ENCODE measurements at places on chromosomes 12 and 14.
A peak's percentile ranks its signal among the peaks of the same experiment; 100 is the strongest.

DNA sequence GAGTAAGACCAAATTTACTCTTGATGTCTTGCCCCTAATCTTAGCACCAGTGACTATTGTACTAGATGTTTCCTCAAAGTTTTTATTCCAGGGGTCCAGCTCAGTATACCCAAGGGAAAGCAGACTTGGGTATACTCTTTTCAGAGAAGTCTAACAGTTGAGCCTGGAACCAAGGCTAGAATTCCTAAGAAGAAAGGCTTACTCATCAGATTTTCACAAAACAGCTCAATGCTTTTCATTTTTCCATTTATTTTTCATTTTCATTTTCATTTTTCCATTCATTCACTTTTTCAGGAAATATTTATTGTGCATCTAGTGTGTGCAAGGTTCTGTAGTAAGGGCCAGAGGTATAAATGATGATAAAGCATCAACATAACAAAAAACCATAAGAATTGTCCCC lies 143.2 kb downstream of the PHLDA1 start:
- DNase-seq = no peak

DNA sequence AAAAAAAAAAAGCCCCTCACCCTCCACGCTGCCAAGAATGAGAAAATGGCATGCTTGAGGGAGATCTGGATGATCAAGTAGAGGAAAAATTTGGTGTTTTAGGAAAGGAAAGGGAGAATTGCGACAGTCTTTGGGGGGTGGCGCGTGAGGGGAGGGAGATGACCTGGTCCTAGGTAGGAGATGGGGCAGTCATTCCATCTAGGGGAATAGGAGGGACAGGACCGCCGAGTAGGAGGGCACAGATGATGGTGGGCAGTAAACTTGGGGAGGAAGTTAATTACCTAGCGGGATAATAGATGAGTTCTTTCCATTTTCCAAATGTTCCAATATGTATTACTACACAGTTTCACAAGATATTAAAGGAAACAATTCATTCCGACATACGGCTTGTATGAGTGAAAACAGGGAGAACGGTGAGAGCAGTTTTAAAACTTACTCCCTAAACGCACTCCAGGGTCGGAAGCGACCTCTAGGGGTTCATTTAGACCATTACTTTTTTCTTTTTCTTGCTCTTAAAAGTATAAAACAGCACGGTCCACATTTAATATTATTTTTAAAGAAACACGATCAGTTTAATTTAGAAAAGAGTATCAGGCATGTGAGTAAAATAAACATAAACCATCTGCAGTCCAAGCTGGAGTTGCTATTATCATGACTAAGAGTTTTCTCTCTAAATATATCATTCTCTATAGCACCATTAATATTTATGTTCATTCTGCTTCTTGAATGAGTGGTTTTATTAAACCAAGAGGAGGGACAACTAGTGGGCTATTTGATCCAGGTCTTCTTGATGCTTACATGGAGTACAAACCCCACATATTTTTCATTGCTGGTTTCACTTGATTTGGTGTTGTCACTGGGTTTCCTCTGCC lies 3.0 kb upstream of the FNTB start:
- DNase-seq = peak; percentile 50

DNA sequence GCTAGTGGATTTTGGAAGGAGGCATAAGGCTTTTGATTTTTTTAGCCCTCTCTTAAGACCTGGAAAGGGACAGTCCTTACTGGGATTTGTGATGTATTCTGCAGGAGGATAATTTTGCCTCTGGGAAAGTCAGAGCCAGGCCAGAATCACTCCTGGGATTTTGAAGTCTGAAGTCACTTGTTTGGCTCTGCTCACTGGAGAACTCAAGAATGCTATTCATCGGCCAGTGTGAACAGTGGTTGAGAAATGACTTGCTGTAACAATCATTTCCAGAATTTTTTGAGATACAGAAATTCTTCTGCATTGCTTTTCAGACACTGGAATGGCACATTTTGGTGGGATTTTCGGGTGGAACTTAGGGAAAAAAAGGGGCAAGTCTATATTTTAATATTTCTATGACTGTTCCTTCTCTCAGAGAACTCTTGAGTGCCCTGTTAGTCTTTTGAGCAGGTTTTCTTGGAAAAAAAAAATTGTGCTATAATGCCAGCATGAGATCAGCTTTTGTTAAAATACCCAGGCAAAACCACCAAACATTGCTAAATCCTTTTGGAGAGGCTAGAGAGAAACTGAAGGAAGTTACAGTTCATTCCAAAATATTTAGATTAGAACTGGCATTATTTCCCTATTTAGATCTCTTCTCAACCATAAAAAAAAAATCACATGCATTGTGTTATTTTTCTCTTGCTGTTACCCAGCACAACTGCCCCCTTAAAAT lies 26.1 kb upstream of the BHLHE41 start:
- DNase-seq = no peak

DNA sequence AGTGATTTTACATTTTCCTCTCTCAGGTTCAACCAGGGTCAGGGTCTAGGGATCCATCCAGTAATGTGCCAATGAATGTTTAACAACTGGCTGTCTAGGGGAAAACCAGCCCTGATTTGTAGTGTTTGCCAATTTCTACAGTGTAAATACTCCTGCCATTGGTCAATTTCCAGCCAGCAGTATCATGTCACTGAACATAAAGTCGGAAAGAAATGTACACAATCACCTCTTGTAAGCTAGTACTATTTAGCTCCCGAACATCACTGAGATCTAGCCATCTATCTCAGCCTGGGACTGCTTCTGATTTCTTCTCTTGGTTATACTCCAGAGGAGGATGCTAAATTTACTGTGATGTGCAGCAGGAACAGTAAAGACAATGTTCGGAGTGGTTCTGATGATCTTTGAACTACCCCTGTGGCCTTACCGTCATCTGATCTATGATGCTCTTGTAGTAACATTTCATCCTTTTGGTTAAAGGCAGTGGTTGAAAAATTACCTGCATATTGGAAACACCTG lies 36.7 kb upstream of the EGLN3 start:
- no peak for DNase-seq

GRCh38 chr12:50948798-50949197 lies 3.5 kb upstream of the HIGD1C start:
- no peak for DNase-seq

DNA sequence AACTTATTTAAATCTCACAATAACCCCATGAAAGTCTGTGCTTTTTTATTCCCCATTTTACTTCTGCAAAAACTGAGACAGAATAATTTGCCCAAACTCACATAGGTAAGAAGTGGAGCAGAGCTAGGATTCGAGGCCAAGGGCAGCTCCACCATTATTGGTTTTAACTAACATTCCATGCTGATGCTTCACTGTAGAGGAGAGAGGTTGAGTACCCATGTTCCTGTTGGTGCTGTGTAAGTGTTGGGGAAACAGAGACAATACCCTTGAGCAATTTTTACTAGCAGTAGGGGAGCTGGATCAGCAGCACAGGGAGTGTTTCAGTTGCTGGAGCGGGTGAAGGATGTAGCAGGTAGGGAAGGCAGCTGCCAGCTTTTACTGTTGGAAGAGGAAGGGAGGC lies 21.1 kb downstream of the RASSF8 start:
- DNase-seq = no peak

GRCh38 chr12:68340404-68341270 lies 8.5 kb upstream of the MDM1 start:
- DNase-seq = no peak

GRCh38 chr12:118346895-118347294 lies 25.8 kb downstream of the TAOK3 start:
- no peak for DNase-seq

DNA sequence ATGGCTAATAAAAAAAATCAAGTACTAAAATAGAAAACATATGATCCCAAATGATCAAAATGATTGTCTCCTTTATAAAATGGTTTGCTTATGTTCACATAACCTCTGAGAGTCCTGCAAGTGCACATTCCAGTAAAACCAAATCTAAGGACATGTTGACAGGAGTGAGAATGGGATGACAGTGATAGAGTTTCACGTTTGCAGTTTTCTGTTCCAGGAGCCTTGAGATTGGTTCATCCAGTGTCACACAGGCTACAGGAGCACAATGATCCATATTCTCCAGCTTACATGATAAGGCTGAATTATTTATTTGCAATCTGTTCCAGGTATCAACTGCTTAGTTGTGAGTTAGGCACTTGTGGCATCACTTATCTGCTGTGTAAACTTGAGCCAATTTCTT lies 1.5 kb upstream of the GYS2 start:
- no peak for DNase-seq
